ENCODE measurements at places on chromosomes 2 and 18.

- DNase-seq, result peak; percentile 6
Measured at GRCh38 chr18:28903306-28903705, 726.4 kb upstream of the CDH2 start.

GRCh38 chr18:63079114-63079513 lies 240.5 kb downstream of the BCL2 start:
- no peak for DNase-seq

- DNase-seq, result no peak
Measured at GRCh38 chr2:85116207-85116606, 17.0 kb upstream of the TCF7L1 start.

- no peak for DNase-seq
Measured at GRCh38 chr2:44456946-44457345, 95.2 kb downstream of the CAMKMT start.

DNA sequence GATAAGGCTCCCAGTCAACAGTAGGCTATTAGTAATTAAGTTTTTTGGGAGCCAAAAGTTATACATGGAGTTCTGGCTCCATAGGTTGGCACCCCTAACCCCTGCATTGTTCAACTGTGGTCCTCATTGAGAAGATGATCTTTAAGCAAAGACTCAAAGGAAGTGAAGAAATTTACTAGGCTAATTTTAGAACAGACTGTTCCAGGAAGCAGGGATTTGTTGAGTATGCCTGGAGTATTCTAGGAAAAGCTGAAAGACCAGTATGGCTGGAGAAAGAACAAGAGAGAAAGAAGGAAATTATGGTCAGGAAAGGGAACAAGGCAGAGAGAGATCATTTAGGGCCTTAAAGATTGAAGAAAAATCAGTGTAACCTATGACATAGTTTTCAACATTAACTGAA lies 125.1 kb downstream of the PMAIP1 start:
- no peak for DNase-seq

DNA sequence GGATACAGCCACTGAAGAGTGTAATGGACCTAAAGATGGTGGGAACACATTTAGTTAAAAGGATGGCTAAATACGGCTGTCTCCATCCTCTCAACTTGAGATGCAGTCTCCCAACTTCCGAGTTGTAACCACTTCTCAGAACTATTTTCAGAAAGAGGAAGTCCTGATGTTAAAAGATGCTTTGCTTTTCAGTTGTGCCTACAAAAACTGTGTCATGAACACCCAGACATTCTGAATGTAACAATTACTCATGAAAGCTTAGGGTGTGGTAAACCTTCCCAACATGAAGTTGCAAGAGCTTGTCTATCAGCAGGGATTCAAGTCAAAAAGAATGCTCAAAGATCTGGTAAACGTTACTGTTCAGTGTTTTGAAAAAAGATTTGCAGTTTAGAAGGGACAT lies 147.9 kb downstream of the DOCK10 start:
- no peak for DNase-seq

DNA sequence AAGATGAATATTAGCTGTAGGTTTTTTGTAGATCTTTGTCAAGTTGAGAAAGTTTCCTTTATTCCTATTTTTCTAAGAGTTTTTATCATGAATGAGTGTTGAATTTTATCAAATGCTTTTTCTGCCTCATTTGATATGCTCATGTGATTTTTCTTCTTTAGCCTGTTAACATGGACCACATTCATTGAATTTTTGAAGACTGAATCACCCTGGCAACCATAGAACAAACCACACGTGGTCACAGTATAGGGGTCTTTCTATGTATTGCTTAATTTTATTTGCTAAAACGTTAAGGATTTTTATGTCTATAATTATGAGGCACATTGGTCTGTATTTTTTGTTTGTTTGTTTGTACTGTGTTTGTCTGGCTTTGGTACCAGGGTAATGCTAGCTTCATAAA lies 201.7 kb upstream of the CWC22 start:
- peak; percentile 32 for DNase-seq

- DNase-seq, result no peak
Measured at GRCh38 chr2:158835431-158835830, 40.3 kb downstream of the DAPL1 start.

DNA sequence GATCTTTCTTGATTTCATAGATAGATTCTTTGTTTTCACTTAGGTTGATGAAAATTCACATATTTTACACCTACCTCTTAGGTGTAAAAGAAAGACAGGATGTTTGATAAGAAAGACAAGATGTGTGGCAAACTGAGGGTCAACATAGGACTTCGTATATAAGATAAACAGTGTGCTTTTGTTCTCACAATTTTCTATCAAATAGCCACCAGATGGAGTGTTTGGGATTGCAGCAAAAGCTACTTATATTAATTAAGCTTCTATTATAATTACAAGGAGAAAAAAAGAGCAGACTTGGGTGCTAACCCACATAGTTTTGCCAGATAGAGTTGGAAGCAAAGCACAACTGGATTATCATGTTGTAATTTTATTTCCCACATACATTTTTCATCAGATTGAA lies 232.9 kb downstream of the CDH7 start:
- DNase-seq, result no peak

DNA sequence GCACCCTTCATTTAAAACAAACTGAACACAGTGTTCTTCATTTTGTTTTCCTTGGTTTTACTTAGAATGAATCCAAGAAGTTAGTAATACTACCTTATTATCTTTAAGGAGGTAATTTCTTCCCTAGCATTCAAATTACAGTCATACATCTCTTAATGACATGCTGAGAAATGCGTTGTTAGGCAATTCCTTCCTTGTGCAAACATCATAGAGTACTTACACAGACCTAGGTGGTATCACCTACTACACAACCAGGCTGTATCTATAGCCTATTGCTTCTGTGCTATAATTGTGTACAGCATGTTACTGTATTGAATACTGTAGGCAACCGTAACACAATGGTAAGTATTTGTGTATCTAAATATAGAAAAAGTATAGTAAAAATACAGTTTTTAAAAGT lies 8.4 kb upstream of the CABYR start:
- no peak for DNase-seq

All from non-pigmented ciliary epithelial cell (primary cell).